Amniotic stem cell (primary cell): ENCODE measurements at places on chromosomes 11 and 22.

- no peak for DNase-seq
These were observed 1.4 kb downstream of the RIN1 start for GRCh38 chr11:66334605-66335442.

DNA sequence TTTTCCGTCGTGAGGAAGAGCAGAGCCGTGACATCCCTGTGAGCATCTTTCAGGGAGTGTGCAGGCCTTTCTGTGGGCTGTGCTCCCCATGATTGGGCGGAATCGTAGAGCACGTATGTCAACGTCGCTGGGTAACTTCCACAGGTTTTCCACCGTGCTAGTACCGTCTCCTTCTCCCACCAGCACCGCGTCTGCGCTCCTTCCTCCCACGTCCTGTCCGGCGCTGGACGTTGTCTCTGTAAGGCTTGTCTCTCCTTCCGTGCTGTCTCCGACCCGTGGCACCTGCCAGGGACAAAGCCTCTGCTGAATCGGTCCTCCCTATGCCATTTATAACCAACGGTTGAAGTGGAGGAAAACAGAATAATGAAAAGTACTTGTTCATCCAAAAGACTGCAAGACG lies 386.7 kb downstream of the BRD1 start:
- DNase-seq = no peak

DNA sequence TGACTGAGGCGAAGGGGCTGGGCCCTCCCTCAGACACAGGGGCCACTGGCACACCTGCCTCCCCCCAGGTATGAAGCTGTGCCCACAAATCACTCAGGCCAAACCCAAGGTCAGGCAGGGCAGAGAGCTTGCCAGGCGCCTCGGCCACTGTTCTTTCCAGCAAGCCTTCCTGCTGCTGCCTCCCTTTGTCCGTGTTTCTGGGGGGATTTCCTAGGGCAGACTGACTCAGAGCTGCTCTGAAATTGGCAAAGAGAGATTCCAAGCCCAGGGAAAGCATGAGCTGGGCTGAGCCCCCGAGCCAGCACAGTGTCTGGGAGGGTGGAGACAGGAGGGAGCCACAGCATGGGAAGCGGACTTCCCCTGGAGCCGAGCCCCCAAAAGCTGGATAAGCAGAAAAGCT lies 33.2 kb downstream of the PPP2R1B start:
- DNase-seq = peak; percentile 76

- DNase-seq = no peak
These were observed 54.2 kb downstream of the CLPB start for GRCh38 chr11:72380132-72380503.

GRCh38 chr22:33684087-33684486 lies 236.2 kb downstream of the LARGE1 start:
- DNase-seq = no peak

DNA sequence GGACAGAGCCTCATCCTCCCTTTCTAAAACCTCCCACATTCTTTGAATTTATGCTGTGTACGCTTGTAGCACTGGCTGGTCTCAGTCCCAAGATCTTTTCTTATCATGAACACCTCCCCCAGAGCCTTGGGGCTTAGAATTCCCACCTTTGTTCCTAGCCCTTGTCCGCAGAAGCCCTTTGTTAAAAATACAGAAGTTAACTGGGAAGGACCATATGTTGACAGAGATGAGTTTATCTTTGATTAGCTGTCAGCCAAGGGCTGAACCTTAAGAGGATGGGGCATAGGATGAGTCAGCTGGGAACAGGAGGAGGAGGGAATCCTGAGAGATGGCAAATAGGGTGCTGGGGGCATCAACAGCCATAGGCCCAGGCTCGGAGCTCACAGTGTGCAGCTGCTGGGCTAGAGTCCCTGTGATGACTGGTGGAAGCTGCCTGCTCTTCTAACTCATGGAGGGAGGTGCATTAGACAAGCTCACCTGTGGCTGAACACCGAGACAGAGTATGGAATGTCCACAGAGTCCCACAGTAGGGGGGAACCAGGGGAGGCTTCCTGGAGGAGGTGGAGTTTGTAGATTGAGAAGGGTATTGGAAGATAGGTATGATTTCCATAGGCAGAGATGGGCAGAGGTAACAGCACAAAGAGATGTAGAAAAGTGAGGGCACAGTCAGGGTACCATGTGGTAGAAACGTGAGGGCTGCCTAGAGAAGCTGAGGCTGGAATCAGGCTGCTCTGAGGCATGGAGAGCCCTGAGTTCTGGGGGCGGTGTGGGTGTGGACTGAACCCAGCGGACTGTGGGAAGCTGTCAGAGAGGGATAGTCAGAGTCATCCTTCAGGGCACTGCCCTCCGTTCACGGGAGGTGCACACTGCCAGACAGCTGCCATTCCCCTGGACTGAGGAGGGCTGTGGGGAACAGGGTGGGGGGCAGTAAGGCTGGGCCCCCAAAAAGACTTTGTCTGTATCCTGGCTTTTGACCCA lies 9.9 kb downstream of the MICAL2 start:
- no peak for DNase-seq

DNA sequence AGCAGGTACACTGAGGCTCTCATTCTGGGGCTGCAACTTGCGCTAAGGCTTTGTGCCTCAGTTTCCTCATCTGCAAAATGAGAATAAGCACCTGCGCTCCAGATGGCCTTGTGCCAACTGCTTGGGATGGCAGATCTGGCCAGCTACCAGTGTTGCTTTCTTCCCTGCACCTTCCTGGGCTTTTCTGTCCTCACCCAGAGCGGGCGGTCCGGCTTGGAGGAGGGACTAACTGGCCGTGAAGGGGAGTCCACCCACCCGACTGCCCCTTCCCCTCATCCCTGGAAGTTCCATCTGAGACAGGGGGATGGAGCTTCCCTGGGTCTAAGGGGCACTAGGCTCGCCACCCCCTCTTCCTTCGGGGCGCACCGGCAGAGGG lies 3.5 kb downstream of the SLC16A8 start:
- no peak for DNase-seq

DNA sequence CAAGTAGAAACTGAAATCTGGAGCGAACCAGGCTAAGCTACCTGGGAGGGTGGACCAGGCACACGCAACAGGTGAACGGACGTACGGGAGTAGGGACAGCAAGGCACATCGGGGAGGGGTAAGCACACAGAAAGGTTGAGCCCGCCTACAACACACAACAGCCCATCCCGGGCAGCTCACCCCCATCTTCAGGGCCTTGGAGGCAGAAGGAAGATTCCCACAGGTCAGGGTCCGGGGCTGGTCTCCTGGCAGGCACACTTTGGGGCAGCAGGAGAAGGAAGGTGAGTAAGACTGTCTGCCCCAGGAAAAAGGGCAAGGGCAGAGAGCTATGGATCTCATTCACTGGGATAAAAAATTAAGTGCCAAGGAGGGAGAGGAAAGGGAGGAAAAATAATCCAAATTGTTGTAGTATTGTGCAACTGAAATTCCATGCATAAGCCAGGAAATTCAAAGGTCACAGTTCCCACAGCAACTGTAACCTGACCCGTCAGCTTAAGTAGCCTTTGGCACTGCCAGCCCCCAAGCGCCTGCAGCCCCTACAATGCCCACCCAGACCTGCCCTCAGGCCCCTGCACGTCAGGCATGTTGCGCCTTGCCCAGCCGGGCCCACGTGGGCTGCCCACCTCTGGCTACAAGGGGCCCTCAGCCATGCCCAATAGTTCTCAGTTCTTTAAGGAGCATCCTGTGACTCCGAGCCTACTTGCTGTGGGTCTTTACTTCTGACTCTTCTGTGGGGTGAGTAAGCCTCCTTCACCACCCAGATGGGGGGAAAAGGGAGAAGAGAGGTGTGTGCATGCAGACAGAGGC lies 51.8 kb downstream of the MICAL3 start:
- no peak for DNase-seq

- no peak for DNase-seq
These were observed 99.3 kb upstream of the RRM1 start for GRCh38 chr11:3995307-3995706.
